Renal cortex interstitium (tissue), 15 donors: ENCODE measurements at places on chromosomes 1 and 21. TPM values are rescaled to one million over a fixed set of nuclear protein-coding genes. Genes with fewer than 3 reads are reported as not detected.

GRCh38 chr1:193537266-193538002, 351.0 kb upstream of the B3GALT2 start:
- no peak for DNase-seq

The SLC22A15 gene
- 4.1 TPM for polyA plus RNA-seq

DNA sequence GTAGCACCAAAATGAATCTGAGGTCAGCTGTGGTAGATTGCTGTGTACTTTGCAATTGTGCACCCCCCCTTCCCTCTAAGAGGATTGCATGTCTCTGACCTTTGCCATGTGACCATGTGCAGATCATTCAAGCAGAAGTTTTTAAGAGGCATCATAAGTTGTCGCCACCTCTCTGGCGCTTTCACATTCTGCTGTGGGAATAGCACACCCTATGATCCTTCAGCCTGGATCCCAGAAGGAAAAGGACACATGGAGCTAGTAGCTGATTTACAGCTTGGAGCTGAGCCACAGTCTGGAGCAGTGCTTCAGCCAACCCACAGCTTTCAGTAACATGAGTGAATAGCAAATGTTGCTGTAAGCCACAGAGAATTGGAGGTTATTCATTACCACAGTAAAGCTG, 158.5 kb downstream of the TSEN15 start:
- no peak for DNase-seq

- no peak for DNase-seq
Measured at GRCh38 chr1:25568090-25568833, 24.9 kb downstream of the LDLRAP1 start.

DNA sequence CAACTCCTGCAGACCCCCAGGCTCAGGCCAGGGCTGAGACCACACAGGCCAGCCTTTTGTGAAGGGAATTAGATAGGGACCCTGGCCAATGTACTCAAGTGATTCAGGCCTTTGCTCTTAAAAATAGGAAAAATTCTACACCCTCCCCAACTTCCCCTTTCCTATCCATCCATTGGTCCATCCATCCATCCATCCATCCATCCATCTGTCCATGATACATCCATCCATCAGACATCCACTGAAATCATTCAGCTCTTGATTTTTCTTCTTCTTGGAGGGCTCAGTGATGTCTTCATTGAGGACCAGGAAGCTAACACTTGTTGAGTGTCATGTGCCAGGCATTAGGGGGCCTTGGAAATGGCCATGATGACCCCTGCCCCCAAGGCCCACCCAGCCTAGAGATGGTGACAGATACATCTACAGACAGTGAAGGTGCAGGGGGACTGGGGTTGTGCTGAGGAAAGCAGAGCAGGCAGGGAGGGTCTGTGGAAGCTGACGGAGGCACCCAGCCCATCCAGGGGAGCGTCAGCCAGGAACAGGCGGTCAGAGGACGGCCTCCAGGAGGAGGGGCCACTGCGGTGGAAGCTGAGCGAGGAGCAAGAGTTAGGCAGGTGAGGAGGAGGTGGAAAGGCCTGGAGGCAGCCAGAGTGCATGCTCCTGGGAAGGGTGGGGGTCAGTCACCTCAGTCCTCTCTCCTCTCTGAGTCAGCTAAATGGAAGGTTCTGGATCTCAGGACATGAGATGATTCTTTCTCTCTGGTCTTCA, 81.9 kb downstream of the EPHB2 start:
- DNase-seq, result no peak

DNA sequence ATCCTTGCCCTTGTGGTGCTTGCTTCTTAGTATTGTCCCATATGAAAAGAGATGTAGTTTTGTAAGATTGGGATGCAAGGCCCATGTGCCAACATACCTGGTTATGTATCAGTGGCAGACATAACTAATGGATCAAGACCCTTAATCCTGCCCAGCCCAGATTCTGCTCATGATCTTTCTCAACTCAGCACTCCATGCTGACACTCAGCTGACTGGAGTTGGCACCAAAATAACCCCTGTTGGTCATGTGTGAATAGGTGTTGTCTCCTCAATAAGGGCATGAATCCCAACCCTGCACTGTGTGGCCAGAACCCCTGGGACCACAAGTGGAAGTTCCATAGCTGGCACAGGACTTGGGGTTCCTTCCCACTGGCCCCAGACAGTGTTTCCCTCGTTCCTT, 13.9 kb upstream of the CNR2 start:
- no peak for DNase-seq

The IGSF9 gene
- polyA plus RNA-seq, result 18.1 TPM

- DNase-seq, result no peak
Measured at GRCh38 chr1:231684356-231685244, 58.0 kb downstream of the DISC1 start.

DNA sequence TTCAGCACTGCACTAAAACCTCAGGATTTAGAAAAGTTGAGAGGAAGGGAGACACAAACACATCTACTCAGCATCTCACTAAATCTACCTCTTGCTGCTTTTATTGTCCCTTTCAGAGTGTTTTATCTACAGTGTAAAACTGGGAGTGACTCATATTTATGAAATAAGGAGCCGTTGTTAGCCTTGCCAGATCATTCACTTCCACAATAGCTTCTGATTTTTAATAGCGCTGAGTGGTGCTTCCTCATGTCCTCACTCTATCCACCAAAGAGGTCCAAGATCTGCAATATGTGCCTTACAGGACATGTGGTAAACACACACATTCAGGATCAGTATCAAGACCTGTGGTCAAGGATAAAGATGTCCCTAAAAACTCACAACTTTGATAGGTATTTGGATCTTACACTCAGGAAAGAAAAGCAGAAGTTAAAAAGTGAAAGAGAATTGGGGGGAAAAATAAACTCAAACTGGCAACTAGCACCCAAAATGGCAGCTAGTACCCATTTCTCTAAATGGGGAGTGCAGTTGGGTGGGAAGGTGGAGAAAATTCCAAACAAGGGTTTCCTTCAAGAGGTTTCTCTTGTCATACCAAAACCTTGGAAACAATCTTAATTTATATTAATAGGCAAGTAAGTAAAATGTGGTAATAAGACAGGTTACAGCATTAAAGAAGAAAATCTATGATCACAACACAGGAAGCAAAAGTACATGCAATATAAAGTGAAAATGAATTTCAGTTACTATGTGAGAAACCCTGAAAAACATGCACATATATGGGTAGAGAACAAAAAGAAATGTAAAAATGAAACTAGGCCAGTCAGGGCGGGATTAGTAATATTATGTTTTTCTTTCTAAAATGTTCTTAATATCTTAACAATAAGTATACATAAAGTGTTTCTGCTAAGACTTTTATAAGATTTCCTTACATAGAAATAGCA, 15.9 kb downstream of the DUSP10 start:
- DNase-seq, result no peak

The KPRP gene
- not detected for polyA plus RNA-seq
